T follicular helper cell (primary cell): ENCODE measurements at places on chromosomes 6 and 20.

GRCh38 chr6:51396583-51396982 is 577.9 kb downstream of the TFAP2B start:
- no peak for DNase-seq

GRCh38 chr6:130018744-130019325 is 454 bp downstream of the L3MBTL3 start:
- DNase-seq: peak; percentile 12

- no peak for DNase-seq
These were observed 58.9 kb downstream of the FOXO3 start for GRCh38 chr6:108619431-108620197.

GRCh38 chr6:141981190-141981589 is 151.5 kb upstream of the GJE1 start:
- no peak for DNase-seq

GRCh38 chr20:51164731-51165130 is 141.8 kb upstream of the KCNG1 start:
- DNase-seq: no peak
